ENCODE measurements at places on chromosomes 1 and 21. TPM values are rescaled to one million over a fixed set of nuclear protein-coding genes. Genes with fewer than 3 reads are reported as not detected.
A peak's percentile ranks its signal among the peaks of the same experiment; 100 is the strongest.

DNA sequence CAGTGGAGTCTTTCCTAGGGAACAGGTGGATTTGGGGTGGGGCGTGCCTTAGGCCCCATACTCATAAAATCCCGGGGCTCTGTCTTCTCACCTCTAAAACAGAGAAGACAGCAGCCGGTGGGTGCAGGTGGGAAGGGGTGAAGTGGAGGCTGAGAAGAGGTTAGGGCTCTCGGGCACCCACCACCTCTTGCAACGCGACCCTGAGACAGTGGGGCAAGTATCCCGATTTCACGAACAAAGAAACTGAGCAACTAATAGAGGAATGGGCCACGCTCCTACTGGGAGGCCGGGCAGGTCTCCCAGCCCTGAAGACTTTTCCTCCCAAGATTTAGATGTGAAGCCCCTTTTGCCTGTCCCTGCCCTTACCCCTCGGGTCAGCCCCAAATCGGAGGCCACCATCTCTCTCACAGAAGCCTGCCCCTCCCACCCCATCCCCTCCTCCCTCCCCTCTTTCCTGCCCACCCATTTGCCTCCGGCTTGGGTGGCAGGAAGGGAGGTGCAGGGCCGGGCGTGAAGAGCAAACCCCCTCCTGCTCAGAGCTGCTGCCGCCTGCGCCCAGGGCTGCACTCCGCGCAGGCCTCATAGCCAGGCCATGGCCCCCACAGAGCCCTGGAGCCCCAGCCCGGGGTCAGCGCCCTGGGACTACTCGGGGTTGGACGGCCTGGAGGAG is at the start of gene GPR25:
TSS of gene GPR25 (plus strand) at position 536 of the 670 bp plus-strand sequence. CDS start at position 593, 57 bp downstream.
- DNase-seq: no peak

GRCh38 chr1:3068564-3069431 is at the start of gene PRDM16:
PRDM16 (plus strand) TSS chr1:3069203; CDS start chr1:3069260, 57 bp downstream.
- peak; percentile 78 for DNase-seq

- peak; percentile 93 for DNase-seq
Observed at GRCh38 chr1:156140879-156141707, 12.3 kb upstream of the SEMA4A start.

DNA sequence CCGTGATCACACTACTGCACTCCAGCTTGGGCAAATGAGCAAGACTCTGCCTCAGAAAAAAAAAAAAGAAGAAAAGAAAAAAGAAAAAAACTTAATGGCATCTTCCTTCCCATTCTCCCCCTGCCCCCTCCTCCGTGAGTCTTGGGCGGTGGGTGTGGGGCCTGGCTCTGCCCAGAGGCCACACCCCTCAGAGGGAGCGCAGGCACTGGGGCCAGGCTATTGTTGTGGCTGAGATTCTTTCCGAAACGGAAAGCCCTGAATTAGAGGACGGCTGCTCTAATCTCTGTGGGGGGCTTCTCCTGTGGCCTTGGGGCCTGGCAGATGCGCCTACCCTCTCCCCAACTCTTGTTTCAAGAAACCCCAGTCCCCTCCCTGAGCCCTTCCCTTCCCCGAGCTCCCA is 4.1 kb upstream of the FAM110D start:
- peak; percentile 92 for DNase-seq

MCOLN2 gene
- total RNA-seq: 10.9 TPM

LAX1 gene
- not detected for total RNA-seq

LIPI gene
- not detected for total RNA-seq

- peak; percentile 61 for DNase-seq
Observed at GRCh38 chr1:153428791-153429190, 12.5 kb downstream of the S100A7A start.

- peak; percentile 41 for DNase-seq
Observed at GRCh38 chr1:22711591-22712501, 1.2 kb downstream of the EPHB2 start.

DNA sequence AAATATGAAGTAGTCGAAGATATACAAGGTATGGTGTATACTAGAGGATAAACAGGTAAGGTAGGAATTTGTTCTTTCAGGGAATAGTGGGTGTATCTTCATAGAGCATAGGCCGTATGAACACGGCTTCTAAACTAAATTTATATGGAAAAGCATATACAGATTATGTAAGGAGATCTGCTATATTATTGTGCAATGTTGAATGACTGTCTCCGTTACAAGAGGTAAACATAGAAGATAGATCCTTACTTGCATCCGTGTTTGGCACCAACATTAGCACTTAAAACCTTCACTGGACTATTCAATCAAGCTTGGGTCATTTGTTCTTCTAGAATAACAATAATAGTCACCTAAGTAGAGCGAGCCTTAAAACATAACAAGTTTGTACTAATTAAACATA is 45.9 kb downstream of the CLEC20A start:
- no peak for DNase-seq

DNA sequence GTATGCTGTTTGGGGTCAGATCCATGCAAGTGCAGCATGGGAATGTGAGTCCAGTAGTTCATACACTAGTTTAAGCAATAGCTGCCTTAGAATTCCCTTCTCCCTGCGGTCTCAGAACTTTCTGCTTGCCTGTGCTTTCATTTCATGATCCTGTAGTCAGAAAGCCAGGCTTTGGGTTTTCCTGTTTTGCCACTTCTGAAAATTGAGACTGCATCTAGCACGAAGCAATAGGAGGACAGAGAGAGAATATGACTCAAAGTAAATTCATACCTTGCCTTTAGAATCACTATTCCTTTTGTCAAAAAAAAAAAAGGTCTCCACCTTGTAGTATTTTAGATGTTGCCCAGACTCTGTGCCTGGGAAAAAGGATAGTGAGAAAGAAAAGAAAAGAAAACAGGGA is 161.2 kb upstream of the SNX7 start:
- no peak for DNase-seq

OR6N1 gene
- not detected for total RNA-seq

GRCh38 chr1:206448471-206448870 is 21.8 kb upstream of the IKBKE start:
- DNase-seq: no peak

DNA sequence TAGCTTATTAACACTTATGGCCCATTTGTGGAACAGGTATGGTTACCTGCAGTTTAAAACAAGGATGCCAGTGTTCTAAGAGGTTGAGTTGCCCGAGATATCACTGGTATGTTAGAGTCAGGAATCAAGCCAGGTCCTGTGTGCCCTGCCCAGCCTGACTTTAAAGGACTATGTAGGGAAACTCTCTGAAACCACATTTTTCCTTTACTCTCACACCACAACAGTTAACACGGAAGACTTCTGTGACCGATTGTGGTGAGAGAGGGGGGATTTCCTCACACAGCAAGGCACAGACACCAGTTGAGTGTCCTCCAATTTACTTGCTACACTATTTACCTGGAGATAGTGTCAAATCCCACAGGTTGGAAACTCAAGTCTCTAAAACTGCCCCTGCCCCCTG is 47.8 kb downstream of the UCK2 start:
- DNase-seq: no peak

KIF21B gene
- total RNA-seq: 26.6 TPM

CD48 gene
- total RNA-seq: 0.45 TPM

DNA sequence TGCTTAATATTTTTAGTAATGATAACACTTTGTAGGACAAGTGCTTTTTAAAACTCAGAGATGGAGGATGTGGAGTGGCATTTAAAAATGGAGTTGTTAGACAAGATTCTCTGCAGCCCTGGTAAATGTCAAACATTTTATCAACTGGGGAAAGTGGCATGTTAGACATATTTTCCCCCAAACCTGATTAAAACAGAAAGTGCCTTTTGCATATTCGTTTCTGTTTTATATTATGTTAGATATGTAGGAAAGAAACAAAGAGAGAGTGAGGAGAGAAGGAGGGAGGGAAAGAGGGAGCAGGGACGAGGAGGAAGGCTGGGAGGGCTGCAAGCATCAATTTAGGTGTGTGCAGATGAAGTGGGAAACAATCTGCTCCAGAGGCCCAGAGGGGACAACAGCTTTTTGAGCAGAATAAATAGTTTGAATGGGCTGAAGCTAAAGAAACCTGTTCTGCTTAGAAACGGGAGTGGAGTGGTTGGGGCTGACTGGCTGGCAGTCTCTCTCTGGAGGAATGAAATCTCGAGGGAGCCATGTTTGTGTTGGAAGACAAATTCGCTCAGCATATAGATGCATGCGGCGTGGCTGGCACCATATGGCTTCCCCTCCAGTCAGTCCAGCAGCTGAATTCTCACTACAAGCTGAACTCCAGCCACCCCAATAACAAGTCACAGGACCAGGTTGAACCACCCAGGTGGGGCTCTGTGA is 502.2 kb downstream of the AJAP1 start:
- no peak for DNase-seq

DNA sequence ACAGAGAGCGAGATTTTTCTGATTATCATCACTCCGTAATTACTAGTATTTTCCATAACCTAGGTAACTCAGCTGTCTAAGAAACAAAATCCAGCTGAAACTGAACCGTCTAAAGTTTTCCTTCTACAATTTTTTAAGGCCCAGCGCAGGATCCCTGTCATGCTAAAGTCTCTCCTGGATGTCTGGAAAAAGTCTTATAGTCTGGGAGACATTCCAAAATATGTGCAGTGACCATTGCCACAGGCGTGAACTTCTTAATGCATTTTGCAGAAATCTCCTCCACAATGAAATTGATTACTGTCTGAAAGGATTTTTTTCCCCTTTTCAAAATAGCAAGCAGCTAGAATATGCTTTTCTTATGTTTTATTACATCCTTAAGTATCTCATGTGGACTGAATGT is 209.3 kb upstream of the C1orf105 start:
- DNase-seq: no peak

COP1 gene
- 54.9 TPM for total RNA-seq

GRCh38 chr1:64228167-64228957 is 24.9 kb downstream of the UBE2U start:
- DNase-seq: no peak

- no peak for DNase-seq
Observed at GRCh38 chr1:53662169-53662568, 76.8 kb downstream of the GLIS1 start.

ILDR2 gene
- 2.4 TPM for total RNA-seq

- no peak for DNase-seq
Observed at GRCh38 chr1:67239738-67240137, 67.9 kb upstream of the IL12RB2 start.

GRCh38 chr21:45326169-45326851 is 38.6 kb upstream of the POFUT2 start:
- no peak for DNase-seq

- DNase-seq: no peak
Observed at GRCh38 chr21:17451364-17451891, 61.4 kb upstream of the CXADR start.

TRAF3IP3 gene
- total RNA-seq: not detected

DNA sequence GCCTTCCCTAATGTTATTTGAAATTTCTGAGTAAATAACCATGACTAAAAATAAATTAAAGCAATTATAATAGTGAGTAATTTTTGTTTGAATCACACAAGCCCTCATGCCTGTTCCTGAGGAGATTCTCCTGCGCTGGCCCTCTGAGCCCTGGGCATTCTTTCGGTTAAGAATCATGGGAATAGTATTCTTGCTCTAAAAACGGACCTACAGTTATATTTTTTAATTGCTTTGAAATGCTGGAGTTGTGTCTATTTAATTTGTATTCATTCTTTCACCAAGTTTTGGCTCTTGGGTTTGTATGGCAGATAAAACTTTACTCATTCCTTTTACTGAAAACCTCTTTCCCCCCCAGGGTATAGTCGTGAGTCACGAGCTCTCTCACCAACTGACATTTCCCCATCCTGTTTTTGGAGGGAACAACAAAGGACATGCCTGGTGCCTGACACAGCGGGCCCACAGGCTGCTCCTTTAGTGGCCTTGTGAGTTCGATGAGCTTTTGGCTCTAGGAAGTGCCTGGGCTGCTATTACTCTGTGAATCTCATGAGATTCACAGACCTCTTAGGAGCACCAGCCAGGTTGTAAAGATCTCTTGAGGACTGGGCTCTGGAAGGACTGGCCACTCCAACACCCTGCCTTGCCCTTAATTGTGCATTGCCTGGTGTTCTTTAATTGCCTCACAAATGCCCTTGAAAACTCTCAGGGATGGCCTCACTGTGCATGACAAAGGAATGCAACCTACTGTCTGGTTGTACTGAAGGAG is 58.6 kb downstream of the DDR2 start:
- DNase-seq: peak; percentile 53

GRCh38 chr1:41780322-41780721 is 138.4 kb downstream of the HIVEP3 start:
- no peak for DNase-seq

DNA sequence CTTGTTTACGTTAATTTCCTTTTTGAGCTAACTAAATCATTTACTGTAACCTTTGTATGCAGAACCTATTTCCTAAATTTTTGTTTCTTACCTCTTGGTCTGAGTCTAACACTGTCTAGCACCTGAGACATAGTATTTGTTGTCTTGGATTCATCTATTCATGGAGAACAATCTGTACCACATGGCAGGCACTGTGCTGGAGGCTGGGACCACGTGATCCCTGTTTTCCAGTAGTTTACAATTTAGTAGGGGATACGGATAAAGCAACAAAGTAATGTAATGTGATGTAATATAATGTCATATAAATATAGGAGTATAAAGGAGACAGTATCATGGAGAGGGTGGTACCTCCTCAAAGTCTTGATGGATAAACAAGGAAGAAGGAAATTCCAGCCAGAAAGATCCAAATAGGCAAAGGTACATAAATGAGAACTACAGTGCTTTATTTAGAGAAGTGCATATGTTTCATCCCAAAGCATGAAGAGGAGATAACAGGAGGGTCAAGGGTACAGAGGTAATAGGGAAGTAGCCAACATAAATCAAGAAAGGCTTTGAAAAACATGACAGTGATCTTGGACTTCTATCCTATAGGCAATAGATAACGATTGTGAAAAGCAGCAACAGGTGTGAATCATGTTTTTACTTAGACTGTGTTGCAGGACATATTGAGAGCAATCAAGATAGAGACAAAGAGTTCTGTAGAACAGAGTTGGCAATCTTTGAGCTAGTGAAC is 25.9 kb upstream of the CLCA4 start:
- DNase-seq: no peak

REN gene
- not detected for total RNA-seq
